ENCODE measurements at places on chromosomes 12 and 14.
A peak's percentile ranks its signal among the peaks of the same experiment; 100 is the strongest.

DNA sequence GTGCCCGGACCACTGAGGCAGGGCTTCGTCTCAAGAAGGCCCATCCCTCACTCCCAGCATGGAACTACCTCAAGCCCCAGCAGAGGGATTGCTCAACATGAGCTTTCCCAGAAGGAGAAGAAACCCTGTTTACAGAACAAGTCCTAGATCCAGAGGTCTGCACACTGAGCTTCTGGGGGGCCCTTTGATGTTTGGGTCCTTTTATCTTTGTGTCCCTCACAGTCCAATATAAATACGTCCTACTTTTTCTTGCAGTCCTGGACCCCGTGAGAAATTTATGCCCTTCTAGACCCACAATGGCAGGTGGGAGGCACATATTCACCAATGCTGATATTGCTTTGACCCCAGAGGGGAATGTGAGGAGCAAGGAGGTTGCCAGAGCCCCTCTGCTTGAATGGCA is 54.4 kb downstream of the SMUG1 start:
- DNase-seq, result no peak

- DNase-seq, result no peak
Observed at GRCh38 chr12:115755061-115755724, 522.3 kb downstream of the MED13L start.

DNA sequence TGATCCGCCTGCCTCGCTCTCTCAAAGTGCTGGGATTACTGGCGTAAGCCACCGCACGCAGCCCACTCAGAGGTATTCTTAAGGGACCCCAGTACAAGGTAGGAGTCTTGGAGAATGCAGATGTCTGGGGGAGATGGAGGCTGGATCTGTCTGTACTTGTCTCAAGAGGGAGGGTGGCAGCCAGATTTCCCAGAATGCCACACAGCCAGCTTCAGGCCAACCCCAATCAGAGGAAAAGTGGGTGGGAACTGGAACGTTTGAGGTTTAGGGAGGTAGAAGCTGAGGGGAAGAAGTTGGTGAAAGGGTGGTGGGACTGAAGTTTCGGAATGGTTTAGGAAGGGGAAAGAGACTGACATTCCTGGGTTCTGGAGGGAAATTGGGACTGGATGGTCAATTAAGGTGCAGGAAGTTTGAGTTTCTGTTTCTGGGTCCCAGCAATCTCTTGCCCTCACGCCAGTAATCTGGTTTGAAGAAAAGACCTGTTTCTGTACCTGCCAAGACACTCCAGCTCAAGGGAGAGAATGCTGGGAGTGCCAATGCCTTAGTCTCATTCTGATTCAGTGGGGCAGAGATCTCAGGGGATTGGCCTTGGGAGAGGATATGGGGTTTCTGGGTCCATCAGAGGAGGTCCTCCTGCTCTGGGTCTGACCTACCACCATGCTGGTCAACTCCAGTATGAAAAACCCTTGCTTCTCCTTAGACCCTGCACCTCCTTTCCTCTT is 8.1 kb upstream of the ZNF385A start:
- DNase-seq, result no peak

GRCh38 chr14:99395909-99396530 is 84.6 kb downstream of the SETD3 start:
- DNase-seq, result no peak

GRCh38 chr14:36067428-36068187 is 108.9 kb downstream of the PTCSC3 start:
- no peak for DNase-seq

- no peak for DNase-seq
Observed at GRCh38 chr14:94029265-94029664, 3.1 kb downstream of the OTUB2 start.

GRCh38 chr12:49253033-49253623 is 11.8 kb upstream of the TUBA1C start:
- no peak for DNase-seq

DNA sequence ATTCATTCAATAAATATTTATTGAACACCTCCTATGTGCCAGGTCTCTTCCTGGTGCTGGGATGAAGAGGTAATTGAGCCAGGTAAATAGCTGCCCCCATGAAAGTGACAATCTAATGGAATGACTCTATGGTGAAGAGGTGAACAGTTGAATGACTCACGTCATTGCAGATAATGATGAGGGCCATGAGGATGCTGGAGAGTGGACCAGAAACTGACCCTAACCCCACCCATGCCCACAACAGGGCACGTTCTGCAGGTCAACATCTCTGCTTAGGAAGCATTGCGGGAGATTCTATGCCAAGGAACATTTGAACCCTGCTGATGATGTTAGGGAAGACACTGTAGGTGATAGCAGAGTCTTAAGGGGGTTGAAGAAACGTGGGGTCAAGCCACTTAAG is 788.9 kb upstream of the TBX3 start:
- DNase-seq, result no peak

- no peak for DNase-seq
Observed at GRCh38 chr14:23639891-23640523, 3.8 kb downstream of the DHRS2 start.

- no peak for DNase-seq
Observed at GRCh38 chr12:120944645-120945217, 33.6 kb upstream of the HNF1A start.

GRCh38 chr12:79983492-79983891 is 48.6 kb upstream of the PPP1R12A start:
- DNase-seq, result no peak

DNA sequence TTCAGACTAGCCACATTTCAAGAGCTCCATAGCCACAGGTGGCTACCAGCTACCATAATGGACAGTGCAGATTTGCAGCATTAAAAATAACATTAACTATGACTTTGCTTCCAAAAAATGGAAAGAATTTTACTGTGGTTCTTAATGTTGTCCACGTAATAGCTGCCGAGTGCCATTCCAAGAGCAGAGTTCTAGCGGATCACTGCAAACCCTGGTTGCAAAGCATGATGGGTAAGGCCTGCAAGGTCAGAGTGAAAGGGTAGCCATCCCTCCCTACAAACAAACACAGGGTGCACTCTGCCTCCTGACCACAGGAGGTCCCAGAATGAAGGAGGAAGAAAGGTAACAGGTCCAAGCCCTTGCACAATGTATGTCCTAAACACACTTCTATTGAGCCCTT is 157.6 kb downstream of the DPF3 start:
- DNase-seq, result no peak

- no peak for DNase-seq
Observed at GRCh38 chr14:94654071-94654861, 42.1 kb downstream of the SERPINA3 start.

GRCh38 chr12:13472690-13473089 is 276.2 kb downstream of the EMP1 start:
- no peak for DNase-seq

- DNase-seq, result no peak
Observed at GRCh38 chr12:78167510-78167909, 336.8 kb downstream of the NAV3 start.

DNA sequence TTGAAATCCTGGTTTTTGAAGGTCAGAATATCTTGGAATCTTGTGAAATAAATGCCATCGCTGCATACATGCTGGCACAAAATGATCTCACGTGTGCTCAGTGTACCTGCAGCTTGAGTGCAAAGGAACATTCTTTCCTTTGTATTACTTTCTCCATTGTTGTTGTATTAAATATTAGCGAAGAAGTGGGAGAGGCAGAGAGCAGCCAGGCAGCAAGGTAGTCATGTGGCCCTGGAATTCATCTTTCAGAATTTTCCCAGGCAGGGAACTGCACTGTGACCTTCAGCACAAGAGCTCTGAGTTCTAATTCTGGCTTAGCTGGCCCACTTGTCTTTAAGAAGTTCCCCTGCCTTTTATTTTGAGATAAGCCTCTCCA is 145.5 kb downstream of the PRKCH start:
- no peak for DNase-seq

DNA sequence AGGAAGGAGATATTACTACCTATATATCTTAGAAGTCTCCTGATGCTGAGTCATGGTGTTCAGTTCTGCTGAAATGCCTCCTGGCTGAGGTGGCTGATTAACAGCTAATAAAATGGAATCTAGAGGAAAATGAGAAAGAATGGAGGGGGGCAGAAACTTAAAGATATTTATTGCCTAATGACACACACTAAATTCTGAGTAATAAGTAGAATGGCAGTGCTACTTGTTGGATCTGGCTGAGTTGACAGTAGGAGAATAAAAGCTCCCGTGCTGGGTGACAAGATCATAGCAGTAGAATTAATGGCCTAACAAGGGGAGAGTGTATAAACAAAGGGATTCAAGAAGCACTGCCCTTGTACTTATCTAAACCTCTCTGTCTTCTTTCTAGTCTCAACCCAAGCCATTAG is 137.5 kb downstream of the CNTN1 start:
- no peak for DNase-seq

GRCh38 chr12:2857576-2857975 is 737 bp upstream of the TEX52 start:
- DNase-seq, result no peak

DNA sequence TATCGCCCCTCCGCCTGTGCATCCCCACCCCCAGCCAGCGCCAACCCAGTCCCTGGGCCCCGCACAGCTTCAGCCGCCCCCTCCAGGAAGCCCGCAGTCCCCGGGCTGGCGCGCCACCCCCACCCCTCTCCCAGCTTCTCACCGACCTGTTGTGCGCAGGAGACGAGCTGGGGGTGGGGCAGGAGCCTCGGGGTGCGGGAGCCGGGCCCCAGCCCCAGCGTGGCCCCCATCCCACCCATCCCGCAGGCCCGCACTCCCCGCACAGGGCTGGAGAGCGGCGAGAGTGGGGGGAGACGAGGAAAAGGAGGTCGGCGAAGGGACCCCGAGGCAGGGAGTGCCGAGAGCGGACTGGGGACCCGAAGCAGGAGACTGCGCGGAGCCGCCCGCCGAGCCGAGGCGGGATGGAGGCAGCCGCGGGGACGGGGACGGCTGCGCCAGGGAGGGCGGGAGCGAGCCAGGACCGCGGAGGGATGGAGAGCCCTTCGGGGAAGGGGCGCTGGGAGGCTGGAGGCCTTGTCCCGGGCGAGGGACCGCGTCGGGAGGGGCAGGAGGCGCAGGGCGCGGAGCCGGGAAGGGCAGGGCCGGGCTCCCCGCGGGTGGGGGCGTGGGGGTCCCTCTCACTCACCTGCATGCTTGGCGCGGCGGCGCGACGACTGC is 498 bp downstream of the PIANP start:
- peak; percentile 47 for DNase-seq

Data from dorsolateral prefrontal cortex (tissue), 122 donors.